ENCODE measurements at places on chromosomes 1 and 21.

- no peak for DNase-seq
Measured at GRCh38 chr1:108502624-108503023, 52.5 kb downstream of the NBPF6 start.

GRCh38 chr1:27503844-27504587 lies 14.0 kb upstream of the WASF2 start:
- no peak for DNase-seq

DNA sequence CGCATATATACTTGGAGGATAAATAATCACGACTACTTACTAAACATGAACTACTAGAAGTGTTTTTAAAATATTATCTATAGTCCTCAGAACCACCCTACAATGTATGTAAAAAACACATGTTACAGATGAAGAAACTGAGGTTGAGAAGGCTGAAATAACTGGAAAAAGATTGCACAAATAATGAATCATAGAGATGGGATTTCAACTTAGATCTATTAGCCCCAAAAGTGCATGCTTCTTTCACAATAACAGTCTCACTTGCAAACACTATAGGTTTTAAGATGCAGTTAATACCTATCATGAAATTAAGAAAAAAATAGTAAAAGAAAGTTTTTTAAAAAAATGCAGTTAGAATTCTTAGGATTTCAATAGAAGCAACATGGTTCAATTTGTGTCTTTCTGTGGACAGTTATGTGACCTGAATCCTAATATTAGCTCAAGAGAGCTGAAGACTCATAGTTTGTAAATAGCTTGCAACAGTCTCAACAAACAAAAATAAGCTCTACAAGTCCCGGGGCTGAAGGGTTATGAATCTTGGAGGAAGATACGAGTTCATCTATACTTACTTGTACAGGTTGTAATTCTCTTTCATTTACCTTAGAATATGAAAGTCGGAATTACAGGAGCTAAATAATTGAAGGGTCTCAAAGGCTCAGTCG lies 58.6 kb upstream of the NTPCR start:
- no peak for DNase-seq

GRCh38 chr1:192159781-192160180 lies 1.5 kb downstream of the RGS18 start:
- peak; percentile 55 for DNase-seq

DNA sequence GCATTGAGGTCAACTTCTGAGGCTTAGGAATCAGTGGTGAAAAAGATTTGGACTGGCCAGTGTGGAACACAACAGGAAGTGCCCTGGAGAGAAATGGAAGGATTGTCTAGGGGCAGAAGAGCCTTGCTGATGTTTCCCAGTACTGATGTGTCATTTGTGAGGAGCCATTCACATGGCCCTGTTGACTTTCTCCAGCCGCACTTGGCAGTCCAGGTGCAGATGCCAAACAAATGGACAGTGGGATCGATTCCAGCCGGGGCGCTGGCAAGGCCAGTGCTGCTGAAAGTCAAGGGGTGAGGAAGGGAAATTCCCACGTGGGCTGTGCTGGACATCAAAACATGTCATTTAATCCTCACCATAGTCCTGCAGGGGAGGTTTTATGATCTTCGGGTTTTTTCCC lies 4.9 kb upstream of the TRIM63 start:
- no peak for DNase-seq

GRCh38 chr1:173937062-173937461 lies 19.9 kb upstream of the SERPINC1 start:
- DNase-seq, result peak; percentile 12

DNA sequence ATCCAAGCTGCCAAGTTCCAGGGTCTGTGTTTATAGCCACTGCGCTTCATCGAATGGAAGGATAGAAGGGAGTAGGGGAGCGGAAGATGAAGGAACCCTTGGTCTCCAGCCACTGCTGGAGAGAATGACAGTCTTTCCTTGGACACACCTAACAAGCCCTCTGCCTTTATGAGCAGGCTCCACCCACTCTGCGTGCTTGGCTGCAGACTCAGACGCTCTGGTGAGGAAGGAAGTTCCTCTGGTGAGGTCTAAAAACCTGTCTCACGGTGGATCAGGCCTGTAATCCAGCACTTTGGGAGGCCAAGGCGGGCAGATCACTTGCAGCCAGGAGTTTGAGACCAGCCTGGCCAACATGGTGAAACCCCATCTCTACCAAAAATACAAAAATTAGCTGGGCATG lies 55.4 kb downstream of the MATN1 start:
- no peak for DNase-seq

DNA sequence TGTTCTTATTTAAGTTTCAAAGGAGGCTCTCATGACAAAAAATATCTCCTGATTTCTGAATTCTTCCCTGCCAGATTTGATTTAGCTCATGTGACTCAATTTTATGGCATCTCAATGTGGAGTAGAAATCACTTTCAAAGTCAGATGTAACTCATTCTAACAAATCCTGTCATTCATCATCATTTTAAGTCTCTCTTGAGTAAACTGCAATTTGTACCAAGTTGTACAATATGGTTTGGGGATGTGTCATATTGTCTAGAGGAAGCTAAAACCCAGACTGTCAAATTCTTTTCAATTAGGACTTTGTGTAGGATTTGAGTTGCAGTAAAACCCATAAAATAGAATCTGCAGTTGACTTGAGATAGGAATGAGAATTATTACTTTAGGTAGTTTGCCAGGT lies 2101.0 kb downstream of the NCAM2 start:
- DNase-seq, result no peak

- DNase-seq, result no peak
Measured at GRCh38 chr1:100565533-100565932, 27.6 kb downstream of the GPR88 start.

DNA sequence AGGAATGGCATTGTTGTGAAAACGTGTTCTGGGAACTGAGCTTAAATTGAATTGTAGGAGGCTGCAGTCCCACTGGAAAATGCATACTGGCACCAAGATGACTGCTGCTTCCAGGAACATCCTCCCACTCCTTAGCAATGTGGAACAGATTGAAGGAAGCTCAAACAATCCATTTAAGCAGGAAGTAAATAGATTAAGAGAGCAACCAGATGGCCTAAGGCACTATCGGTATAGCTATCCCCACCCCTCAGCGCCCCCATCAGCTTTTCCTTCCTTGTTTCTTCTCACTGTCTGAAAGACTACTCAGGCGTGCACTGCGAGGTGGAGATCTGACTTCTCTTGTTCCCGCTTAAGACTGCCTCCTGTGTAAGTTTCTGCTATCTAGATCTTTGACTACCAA lies 4.0 kb upstream of the IFI16 start:
- peak; percentile 75 for DNase-seq

- no peak for DNase-seq
Measured at GRCh38 chr1:63705078-63705477, 68.7 kb upstream of the ROR1 start.

- DNase-seq, result no peak
Measured at GRCh38 chr1:87733386-87733785, 404.7 kb downstream of the LMO4 start.

DNA sequence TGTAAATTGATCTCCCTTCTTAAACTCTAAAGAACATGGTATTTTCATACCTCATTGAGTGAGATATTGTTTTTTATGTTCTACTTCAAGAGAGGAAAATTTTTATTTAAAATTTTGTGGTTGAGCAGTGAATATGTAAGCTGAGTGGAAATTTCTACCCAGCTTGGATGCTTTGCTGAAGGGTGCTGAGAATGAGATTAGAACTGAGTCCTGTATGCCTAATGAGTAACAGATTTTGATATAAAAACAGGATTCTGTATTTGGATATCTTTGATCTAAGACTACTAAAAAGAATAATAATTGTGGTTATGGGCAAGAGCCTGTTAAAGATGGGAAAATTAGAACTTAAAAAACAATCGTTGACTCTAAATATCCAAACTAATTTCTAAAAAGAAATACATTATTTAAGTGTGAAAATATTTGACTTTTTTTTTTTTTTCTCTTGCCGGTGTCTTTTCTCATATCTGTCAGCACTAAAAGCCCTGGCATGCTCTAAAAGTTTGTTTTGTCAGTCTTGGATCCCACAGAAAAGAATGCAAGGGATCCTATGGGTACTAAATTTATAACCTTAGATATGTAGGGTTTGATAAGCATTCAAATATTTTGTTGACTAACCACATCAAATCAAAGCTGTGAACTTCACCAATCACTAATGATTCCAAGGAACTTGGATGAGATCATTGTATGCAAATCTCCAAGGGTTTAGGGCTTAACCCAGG lies 652.3 kb downstream of the PTPRC start:
- no peak for DNase-seq

- DNase-seq, result no peak
Measured at GRCh38 chr1:119637710-119638109, 10.4 kb downstream of the ZNF697 start.

DNA sequence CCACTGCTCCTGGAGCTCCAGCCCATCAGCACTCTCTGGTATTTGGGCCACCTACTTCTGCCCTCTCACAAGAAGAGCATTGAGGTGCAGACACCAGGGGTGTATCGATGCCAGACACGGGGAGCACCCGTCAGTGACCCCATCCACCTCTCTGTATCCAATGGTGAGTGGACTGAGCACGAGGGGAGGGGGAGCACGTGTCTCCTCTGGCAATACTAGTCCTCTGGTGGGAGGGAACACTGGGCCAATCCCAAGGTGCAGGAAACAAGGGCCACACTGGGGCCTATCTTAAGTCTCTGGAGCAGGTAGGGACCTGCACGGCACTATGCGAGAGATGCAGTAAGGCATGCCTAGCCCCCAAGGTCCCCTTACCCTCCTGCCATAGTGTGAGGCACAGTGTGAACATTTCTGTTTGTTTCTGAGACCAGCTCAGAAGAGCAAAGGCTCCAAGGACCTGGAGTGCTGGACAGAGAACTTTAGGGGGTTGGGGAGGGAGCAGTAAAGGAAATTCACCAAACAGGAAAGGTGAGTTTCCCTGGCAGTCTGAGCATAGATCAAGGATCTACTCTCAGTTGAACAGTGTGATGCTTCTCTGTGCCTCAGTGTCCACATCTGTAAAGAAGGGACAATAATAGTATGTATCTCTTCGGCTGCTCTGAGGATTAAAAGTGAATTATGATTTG lies 2.3 kb downstream of the FCRLB start:
- no peak for DNase-seq

GRCh38 chr1:73626326-73626725 lies 571.6 kb downstream of the LRRIQ3 start:
- DNase-seq, result no peak

DNA sequence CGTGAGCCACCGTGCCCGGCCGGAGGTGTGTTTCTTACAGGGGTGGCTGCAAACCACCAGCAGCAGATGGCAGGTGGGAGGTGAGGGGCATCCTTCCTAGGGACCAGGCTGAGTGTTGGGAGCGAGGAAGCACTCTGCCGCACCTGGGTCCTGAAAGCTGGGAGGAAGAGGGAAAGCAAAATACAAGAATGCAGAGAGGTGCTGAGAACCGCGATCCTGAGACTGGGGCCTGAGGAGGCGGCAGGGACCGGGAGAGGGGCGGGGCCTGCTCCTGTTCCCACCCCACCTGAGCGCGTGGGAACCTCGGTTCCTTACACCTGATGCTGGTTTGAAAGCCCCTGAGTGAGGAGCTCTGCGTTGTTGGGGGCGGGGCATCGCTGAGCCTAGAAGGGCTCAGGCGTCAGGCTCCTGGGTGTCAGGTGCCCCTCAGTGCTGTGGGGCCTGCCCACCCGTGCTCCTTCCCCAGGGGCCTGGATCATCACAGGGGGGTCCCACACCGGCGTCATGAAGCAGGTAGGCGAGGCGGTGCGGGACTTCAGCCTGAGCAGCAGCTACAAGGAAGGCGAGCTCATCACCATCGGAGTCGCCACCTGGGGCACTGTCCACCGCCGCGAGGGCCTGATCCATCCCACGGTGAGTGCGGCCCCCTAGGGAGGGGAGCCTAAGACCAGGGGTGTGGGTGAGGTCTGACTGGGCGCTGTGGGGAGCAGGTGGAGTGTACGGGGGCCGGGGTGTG lies 15.5 kb downstream of the TRPM2 start:
- no peak for DNase-seq

DNA sequence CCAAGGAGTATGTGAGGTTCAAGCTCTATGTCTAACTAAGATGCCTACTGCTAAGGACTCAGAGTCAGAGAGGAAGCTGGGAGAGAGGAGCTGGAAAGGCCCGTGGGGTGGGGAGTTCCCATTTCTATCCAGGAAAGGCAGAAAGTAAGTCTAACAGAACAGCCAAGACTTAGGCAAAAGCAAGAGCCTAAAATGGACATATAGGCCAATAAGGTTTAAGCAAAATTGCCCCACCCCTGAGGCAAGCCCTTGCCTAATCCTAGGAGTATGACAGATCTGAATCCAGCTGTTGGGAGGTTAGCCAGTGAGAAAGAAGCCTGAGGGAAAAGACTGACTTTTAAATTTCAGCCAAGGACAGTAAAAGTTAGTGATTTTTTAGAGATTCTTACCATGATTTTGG lies 1.6 kb upstream of the KLHDC9 start:
- peak; percentile 90 for DNase-seq

DNA sequence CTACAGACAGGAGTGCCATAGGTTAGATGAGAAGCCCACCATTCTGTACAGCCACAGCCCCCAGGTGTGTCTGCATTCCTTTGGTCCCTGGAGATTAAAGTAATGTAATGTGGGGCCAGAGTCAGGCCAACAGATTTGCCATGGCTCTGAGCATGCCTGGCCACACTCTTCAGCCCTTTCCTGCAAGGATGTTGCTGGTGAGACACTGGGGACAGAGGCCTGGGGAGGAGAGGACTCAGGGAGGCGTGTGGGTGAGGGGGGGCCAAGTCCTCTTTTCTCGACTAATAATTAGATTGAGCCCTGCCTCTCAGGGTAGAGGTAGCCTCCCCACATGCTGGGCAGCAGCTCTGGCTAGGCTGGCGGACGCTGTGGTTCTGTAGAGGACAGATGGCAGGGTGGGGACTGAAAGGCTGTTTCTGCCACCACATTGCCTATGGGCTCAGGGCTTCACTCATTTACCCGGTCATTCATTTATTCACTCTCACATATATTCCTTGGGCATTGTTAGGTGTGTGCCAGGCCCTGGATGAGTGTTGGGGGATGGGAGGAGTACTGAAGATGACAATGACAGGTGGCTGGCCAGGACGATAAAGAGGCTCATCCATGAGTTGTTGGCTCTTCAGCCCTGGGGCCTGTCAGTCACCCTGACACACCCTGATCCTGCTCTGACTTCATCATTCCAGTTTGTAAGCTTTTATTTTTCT lies 7.1 kb upstream of the PRCC start:
- DNase-seq, result no peak

GRCh38 chr1:47436979-47437446 lies 831 bp upstream of the FOXD2 start:
- DNase-seq, result peak; percentile 17

GRCh38 chr1:121525355-121525754 lies 340.6 kb downstream of the SRGAP2C start:
- DNase-seq, result no peak

DNA sequence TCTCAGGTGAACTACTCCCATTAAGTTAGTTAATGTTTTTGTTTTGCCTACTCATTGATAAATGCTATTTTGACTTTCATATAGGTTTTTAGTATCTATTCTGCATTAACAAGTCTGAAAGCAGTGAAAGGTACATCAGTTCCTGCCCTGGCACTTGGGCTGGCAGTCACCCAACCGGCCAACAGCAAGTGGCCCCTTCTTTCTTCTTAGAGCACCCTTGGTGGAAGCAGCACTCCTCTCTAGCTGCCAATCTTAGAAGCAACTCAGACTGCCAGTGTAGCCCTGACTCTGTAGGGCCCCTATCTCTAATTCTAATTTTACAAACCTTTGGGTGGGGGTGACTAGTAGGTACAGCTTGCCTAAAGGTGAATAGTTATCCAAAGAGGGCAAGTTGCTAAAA lies 155.7 kb downstream of the FGGY start:
- DNase-seq, result no peak

- DNase-seq, result no peak
Measured at GRCh38 chr1:100051893-100052292, 80.8 kb downstream of the SASS6 start.

- DNase-seq, result peak; percentile 78
Measured at GRCh38 chr1:36369061-36369861, 16.5 kb downstream of the STK40 start.

- DNase-seq, result no peak
Measured at GRCh38 chr1:112444269-112444668, 48.3 kb downstream of the CTTNBP2NL start.
